ENCODE measurements at places on chromosomes 13 and 19.

- no peak for DNase-seq
These were observed 406.9 kb downstream of the FGF9 start for GRCh38 chr13:22077764-22078163.

DNA sequence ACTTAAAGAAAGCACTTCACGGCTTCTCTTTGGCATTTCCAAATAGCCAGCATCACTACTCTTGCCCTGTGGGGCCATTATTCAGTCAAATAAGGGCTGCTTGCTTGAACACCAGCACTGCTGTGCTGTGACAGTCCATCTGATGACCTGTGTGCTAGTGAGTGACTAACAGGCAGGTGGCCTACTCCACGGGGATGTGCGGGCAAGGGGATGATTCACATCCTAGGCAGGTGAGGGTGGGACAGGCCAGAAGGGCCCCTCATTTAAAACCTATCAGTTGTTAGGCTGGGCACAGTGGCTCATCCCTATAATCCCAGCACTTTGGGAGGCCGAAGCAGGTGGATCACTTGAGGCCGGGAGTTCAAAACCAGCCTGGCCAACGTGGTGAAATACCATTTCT is 8.2 kb downstream of the CCNE1 start:
- DNase-seq: no peak

DNA sequence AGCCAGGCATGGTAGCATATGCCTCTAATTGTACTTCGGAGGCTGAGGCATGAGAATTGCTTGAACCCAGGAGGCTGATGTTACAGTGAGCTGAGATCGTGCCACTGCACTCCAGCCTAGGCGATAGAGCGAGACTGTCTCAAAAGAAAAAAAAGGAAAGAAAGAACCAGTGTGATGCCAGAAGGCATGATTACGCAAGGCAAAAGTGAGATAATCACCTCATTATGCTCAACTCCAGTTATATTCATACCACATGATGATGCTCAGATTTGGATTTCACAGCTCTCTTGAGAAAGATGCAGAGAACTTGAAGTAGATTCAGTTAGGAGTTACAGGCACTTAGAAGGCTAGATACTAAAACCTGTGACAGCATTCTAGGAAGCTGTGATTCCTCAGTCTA is 21.8 kb downstream of the RCBTB1 start:
- DNase-seq: no peak

DNA sequence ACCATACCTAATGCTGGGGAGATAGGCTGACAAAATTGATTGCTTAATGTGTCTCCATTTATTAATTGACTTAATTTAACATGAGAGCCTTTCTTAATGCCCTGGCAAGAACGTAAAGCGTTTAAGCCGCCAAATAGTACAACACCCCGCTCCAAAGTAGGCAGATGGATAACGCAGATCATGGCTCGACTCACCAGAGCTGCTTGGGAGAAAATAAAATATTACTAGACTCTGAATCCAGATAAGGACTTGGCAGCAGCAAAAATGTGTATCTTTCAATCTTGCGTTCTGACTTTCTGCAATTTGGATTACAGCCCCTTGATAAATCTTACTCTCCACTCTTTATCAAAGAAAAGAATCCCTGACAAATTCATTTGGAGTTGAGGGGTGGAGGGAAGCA is 403 bp upstream of the SIAH3 start:
- DNase-seq: no peak

- no peak for DNase-seq
These were observed 10.0 kb upstream of the INSR start for GRCh38 chr19:7304200-7304599.

DNA sequence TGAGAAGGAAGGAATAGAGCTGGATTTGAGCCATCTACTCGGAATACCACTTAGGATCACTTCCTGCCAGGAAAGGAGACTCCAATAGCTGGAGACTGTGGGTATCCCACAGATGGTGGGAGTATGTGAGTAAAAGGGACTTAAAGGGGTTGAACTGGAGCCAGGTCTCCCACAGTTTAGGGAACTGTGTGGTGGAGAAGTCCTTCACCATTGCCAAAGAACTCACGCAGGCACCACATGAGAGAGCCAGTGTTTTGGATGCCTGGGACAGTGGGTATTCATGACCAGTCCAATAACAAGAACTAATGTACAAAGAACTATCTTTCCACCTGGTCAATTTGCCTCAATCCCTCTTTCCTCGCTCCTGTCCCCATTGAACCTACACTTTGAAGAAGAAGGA is 24.4 kb upstream of the MYCBP2 start:
- DNase-seq: no peak

DNA sequence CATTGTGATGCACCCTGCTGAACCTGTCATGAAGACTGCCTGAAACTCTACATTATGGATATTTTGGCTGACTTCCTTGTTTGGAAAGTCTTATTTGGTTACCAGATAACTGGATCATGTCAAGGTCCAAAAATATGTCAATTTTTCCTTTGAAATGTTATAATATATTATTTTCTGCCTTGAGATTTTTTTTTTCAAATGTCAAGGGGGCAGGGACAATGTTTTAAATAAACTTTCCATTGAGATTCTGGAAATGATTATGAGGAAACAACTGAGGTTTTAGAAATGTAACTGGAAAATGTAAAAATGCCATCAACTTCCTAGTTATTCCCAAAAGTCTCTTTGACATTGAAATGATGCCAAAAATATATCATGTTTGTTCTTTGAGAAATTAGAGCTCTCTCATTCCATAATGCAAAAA is 117.0 kb downstream of the RFC3 start:
- DNase-seq: no peak

DNA sequence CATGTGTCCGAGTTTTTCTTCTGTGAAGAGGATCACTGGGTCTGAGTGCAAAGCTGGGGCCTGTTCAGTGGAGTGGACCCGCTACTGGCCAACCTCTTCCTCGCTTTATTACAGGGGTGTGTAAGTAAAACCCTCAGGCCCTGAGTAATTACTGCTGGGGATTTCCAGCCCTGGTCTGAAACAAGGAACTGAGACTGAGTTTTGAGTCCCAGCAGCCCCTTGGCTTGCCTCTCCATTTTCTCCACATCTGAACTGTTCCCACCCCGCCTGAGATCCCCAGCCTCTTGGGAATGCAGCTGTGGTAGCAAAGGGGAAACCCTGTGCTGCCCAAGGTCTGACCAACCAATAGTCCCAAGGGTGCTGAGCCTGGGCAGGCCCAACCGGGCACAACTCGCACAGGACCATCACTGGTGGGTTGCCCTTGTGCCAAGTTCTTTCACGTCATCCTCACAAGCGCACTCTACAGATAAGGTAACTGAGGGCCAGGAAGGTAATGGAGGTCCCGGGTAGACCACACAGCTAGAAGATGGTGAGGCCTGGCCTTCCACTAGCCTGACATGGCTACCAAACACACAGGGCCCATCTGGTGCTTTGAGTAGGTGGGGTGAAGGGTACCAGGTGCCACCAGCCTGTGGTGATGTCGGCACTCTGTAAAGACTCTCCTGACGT is 13.7 kb upstream of the SLC35E1 start:
- no peak for DNase-seq

DNA sequence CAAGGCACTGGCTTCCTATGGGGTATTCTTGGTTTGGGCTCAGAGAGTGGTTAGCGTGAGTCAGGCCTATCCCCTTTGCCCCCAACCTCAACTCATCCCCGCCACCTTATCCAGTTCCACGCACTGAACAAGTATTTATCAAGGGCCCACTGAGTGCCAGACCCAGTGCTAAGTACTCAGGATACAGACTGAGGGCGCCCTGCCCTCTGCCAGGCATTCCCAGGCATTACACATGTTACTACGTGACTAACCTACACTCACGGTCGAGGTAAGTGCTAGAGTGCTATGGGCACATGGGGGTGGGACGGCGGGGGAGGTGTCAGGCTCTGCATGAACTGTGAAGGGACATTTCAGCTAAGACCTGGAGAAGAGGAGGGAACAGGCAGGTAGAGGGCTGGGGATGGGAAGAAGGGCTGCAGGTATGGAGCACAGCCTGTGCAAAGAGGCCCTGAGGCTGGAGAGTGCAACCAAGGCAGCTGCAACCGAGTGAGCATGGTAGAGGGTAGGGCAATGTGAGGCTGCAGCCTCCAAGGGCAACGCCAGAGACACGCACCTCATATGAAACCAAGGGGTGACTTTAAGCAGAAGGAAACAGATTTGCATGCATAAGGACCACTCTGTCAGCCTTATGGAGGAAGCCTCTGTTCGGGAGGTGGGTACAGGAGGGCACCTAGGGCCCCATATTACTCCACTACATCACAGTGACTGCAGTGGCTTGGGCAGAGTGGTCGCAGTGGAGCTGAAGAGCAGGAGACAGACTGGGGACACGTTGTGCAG is 22.5 kb downstream of the DHRS12 start:
- no peak for DNase-seq

- DNase-seq: no peak
These were observed 1121.1 kb upstream of the PRR20A start for GRCh38 chr13:56019606-56020005.

GRCh38 chr13:72186730-72187422 is 319.9 kb upstream of the DACH1 start:
- DNase-seq: no peak

DNA sequence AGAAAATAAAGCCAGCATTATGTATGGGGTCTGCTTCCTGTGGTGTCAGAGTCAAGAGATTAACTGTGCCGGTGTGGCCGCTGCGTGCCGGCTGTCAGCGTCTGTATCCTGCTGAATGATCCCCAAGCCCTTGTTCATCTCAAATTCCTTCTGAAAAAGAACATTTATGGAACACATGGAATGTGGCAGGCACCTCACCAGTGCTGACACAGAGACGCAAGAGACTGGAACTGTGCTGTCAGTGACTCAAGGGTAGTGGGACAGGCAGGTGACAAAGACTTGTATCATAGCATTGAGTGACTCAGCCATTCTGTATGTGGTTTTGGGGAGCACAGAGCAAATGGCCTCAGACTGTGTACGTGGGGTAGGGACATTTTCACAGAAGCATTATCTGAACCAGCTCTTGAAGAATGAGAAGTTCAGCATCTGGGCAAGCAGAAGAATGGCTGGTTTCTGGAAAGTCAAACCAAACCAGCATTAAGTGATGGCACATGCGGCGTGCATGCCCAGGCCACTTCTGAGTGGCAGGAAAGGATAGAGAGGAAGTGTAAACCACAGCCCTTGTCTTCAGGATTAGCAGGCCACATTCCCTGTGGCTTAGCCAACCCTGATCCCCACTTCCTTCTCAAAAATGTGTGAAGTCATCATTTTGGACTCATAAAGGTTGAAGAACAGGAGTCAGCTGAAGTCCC is 54.0 kb upstream of the IRS2 start:
- DNase-seq: no peak

DNA sequence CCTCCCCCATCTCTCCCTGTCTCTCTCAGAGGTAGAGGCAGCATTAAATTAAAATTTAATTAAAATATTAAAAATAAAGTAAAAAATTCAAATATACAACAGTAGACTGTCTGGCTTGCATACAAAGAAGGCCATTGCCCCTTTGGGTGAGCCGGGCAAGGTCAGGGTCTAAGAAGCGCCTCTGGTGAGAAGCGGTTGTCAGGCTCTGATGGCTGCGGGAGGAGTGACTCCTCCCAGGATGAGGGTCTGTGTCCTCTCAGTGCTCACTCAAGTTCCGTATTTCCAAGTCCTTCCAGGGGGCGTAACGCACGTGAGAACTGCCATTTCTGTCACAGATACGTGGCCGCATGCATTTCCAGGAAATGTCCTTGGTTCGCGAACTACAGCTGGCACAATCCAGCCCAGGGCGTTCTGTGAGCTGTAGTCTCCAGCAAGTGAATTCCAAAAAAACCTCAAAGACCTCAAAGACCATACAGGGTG is 737 bp upstream of the ZNF181 start:
- no peak for DNase-seq

DNA sequence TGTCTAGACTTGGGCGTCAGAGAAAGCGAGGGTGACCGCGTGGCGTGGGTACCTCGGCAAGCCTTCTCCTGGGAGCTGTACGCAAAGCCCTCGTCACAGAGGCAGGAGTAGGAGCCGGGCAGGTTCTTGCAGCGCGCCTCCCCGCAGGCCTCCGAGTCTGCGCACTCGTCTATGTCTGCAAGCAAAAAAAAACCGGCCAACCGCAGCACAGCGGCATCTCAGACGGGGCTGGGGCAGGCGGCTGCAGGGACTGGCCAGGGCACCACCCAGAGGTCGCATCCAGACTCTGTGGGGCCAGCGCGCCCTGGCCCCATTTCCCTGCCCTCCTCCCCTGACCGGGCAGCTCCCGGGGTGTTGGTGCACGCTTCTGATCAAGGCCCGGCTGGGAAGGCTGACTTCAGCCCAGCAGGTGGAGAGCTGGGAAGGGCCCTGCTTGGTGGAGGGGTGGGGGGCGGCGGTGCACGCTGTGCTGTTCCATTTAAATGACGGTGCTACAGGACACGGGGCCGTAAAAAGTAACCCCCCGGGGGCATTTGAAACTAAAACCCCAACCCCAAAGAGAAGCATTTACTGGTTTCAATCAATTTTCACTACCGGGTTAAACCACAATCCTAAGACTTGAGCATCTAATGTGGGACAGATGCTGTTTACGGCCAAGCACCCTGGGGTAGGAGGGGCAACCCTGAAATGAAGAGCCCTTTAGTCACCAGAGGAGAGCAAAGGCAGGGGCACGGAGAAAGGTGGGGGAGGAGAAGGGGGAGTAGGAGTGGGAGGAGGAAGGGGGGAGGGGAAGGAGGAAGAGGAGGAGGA is 28.2 kb downstream of the GAS6 start:
- DNase-seq: no peak
